ENCODE measurements at places on chromosomes 5 and 9.
A peak's percentile ranks its signal among the peaks of the same experiment; 100 is the strongest.

DNA sequence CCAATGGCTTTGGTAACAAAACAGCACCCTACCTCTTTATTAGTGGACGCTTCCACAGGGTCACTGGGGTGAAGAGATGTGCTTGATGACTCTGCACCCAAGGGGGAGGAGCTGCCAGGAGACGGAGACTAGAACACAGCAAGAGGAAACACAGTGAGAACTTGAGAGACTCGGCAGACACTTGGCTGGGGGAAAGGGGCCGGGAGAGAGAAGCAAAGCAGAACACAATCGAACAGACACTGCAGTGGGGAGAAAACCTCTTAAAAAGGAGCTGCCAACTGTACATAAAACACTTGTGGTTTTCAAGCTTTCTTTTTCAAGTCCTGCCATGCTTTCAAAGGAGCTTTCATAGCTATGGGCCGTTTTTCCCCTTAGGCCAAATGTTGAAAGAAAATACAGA is 151.0 kb downstream of the ENTREP1 start:
- DNase-seq: no peak

DNA sequence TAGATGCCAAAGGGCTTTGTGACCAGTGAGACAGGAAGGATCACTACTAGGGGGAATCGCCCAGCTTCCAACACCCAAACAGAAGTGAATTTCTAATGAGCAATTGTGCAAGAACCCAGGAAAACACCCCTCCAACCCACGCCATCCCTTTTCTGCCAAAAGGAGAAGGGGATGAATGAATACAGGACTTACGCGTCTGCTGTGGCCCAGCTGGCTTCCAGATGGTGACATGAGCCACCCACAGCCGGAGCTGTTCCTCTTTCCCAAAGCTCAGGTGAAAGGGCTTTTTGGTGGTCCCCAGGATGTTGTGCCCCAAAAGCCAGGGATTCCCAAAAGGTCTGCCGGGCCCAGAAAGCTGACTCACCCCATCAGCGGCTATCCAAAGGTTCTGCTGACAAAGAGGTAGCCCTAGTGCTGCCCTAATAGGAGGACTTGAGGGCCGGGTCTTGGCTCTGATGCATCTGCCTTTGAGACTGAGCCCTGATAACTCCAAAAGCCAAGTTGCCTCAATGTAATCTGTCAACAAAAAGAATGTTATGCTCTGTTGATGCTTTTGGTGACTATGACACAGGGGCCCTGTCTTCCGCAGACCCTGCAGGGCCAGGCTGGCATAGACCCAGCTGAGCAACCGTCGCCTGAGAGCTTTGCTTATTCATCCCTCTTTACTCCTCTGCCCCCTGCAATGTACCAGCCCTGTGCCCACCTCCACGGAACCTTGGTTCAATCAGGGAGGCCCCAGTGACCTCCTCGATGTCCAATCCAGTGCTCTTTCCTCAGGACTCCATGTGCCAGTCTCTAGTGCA is 14.5 kb downstream of the GSN start:
- peak; percentile 68 for DNase-seq

GRCh38 chr9:89715318-89715858 is 110.6 kb downstream of the GADD45G start:
- DNase-seq: no peak

- DNase-seq: peak; percentile 72
Measured at GRCh38 chr5:176650354-176650884, 3.1 kb downstream of the TSPAN17 start.

DNA sequence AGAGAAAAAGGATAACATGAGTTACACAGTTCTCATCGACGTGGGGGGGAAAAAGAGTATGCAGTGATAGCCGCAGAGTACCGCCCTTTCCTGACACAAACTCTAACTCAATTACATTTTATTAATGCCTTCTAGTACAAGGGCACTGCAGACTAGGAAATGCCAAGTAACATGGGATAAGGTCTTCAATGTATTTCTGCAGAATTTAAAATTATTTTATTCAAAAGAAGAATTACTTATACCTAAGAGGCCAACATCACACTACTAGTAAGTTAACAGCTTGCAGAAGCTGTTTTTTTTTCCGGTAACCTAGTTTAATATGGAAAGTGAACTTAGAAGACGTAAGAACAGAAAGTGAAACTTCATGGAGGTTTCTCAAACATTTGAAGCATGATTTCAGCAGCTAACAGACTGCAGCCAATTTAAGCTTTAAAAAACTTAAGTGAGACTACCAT is 3.9 kb downstream of the SETX start:
- no peak for DNase-seq
